ENCODE measurements at places on chromosomes 11 and 22.

DNA sequence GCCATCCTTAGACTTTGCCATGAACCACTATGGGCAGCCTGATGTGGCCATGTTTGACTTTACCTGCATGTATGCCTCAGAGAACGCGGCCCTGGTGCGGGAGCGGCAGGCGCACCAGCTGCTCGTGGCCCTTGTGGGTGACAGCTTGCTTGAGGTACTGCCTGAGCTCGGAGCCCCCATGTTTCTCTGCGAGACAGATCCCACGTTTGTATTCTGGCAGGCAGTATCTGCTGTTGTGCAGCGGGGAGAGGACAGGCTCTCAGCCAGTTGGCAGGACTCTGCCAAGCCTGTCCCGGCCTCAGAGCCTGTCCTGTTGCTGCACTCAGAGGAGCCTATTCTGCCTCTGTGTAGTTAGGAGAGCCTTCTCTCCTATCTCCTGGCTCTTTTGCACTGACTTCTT is 109.9 kb downstream of the MICAL2 start:
- DNase-seq, result no peak

GRCh38 chr22:42787357-42787736 is 66.7 kb upstream of the A4GALT start:
- no peak for DNase-seq

DNA sequence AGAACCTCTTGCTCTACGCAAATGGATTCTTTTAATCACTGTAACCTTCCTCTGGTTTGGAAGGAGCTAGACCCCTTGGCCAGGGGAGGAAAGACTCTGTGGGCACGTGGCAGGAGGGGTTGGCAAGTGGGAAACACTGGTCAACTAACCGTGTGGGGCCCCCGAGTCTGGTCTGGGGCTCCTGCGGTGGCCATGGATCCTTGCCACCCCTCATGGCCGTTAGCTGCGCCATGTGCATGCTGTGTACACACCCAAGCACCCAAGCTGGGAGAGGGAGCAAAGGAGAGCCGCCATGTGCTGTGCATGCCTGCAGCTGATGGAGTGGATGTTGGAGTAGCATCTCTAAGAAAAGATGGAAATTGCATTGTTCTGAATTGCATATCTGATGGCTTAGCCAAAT is 730.6 kb downstream of the FAM181B start:
- no peak for DNase-seq

GRCh38 chr22:17777005-17777716 is 2.9 kb upstream of the BID start:
- peak; percentile 52 for DNase-seq

DNA sequence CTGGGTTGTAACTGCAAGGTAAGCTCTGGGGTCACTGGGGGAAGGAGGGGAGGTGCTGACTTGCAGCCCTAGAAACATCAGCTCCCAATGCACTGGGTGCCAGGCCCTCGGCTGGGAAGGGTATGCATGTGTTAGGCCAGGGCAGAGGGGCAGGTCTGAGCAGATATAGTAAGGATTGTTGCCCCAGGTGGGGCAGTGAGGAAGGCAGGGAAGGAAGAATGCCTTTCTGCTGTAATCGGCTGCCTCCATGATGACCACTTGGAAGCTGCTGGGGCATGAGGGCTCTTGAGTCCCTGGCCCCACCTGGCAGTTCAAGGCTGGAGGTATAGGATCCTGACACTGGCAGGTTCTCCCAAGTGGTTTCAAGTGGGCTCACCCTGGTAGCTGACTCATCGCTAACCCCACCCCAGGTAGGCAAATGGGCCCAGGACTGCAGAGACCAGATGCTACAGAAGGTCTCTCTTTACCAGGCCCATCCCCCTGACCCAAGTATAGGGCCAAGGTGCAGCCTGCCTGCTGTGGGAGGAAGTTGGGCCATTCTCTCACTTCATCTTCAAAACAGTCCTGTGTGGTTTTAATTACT is 56.7 kb downstream of the TIMP3 start:
- no peak for DNase-seq

GRCh38 chr11:64600281-64600992 is 9.4 kb downstream of the SLC22A12 start:
- no peak for DNase-seq

- DNase-seq, result no peak
Observed at GRCh38 chr22:23283591-23284503, 103.5 kb downstream of the BCR start.

GRCh38 chr22:39486951-39487825 is 14.9 kb upstream of the MIEF1 start:
- no peak for DNase-seq

DNA sequence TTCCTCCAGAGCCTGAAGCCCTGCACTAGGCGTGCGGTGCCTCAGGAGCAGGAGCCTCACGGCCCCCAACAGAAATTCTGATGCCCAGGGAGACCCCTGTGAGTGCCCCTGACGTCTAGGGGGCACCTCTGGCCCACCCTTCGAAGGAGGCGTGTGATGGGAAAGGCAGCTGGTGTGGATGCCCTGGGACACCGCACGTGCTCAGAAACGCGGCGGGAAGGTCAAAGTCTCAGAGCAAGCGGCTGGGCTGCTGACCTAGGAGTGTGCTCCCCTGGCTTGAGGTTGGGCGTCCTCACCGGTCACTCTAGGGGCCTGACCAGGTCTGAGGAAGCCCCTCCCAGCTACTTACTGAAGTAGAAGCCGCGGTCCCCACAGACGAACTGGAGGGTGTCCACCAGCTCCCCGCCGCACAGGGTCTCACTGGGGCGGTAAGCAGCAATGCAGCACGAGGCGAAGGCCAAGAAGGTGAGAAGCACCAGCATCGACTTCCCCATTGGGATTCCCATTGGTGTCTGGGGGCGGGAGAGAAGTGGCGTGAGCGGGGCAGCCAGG is 4.1 kb downstream of the IGF2 start:
- no peak for DNase-seq

DNA sequence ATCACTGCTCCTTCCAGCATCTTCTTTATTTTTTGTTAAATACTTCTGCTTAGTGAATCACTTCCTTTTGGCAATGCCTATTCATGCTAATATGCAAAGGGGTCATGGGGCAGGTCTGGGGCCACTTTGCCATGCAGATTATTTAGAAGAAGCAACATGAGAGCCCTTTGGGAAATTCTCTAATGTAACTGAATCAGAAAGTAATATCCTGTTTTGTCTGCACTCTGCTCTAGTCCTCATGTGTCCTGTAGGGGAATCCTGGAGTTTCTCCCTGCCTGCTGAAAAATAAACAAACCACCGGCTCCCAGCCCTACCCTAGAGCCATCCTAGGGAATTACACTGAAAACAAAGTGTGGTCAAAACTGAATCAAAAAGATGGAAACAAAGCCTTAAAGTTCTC is 176.5 kb upstream of the POU2AF2 start:
- DNase-seq, result no peak

DNA sequence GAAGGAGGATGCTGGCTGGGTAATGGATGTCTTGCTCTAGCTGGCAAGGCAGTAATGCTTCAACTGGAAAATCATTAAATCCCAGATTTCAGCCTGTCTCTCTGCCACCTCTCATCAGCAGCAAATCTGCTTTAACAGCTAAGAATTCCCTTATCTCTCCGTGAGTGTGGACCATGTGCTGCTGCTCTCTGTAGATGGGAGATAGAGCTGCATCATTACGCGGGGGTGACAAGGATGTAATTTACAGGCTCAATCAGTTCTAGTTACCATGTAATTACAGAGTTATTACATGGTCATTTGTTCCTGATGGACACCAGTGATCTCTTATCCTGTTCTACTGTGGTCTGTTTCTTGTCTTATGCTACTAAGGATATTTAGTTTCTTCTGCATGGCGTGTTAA is 665.4 kb downstream of the NTM start:
- no peak for DNase-seq

GRCh38 chr11:70729949-70730348 is 331.6 kb downstream of the CTTN start:
- no peak for DNase-seq

DNA sequence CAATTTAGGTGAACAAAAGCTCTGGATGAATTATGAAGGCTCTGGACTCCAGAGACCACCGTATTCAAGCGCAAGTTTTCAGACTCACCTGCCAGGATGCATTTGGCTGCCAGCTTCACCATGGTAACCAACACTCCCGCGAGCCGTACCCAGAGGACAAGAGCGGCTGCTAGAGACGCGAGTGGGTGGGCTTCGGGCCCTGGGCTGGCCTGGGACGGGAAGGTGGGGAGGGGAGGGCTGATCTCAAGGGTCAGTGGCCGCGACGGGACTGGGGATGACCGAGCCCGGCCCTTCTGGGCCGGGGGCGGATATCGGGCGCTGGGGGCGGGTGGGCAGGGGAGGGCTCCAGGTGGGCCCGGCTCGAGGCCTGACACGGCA is 344 bp downstream of the IFT27 start:
- DNase-seq, result peak; percentile 10

GRCh38 chr11:50075856-50076255 is 43.2 kb downstream of the OR4C45 start:
- no peak for DNase-seq

DNA sequence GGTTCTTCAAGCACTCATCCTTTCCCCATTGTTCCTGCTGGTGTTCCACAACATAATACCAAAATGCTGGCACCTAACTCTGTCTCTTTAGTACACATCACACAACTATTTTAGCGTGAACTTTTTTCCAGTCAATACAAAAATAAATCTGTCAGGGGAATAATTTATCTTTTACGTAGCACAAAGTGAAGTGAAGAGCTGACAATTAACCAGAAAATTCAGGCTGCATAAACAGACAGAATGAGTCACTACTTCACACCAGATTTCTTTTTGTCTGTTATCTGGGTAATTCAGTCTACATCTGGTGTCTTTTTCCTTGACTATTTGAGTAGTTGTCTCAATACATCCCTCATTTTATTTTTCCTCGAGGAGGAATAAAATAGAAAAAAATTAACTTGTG is 7.9 kb upstream of the ETS1 start:
- no peak for DNase-seq

DNA sequence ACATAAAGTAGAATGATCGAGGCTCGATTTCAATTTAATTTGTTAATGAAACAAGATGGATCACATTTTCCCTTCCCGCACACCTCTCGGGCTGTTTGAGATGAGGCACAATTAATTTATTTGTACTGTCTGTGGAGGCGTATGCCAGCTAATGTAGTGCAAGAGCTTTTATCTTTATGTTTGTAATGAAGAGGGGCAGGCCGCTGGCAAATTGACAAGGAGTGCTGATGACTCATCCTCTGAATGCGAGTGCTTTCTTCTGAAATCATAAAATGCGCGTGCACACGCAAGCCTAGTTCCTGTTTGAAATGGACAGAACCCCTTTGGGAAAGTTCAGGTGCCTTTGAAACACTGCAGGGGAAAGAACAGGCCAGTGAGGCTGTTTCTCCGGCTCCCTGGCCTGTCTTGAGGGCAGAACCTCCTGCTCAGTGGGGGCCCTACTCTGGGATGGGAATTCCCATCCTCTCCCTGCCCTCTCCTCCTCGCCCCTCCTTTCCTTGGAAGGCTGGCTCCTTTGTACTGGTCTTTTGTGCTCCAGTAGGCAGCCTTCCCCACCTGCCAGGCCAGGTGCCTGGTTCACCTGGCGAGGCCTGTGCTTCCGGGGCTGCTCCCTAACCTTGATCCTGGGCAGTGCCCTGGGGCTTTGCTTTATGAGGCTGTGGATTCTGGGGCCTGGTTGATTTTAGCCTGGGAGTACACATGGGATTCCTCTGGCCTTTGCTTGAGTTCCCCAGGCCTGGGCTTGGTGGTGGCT is 50.3 kb downstream of the TEAD1 start:
- DNase-seq, result no peak

- DNase-seq, result no peak
Observed at GRCh38 chr11:122367809-122368231, 251.8 kb upstream of the BLID start.

Data from stimulated activated CD4-positive, alpha-beta T cell treated with anti-CD3 and anti-CD28 coated beads, Interleukin-2, amount 100 ng/mL, for 48 hours (primary cell).